Endodermal cell (in vitro differentiated cells): ENCODE measurements at places on chromosomes 13 and 19.

DNA sequence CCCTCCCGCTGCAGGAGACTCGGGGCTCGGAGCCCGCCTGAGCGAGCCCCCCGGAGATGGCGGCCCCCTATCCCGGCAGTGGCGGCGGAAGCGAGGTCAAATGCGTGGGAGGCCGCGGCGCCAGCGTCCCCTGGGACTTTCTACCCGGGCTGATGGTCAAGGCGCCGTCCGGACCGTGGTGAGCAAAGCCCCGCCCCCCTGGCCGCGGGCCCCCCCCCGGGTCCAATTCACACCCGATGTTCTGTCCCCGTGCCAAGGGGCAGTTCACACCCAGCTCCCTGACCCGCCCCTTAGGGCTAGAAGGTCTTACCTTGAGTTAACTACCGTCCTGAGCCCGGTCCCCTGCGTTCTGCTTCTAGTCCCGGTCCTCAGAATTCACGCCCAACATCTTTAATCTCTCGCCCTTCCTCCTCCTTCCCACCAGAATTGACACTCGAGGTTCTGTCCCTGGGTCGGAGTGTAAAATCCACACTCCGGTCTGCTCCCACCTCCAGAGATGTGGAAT, 1.4 kb downstream of the NPAS1 start:
- DNase-seq = peak; percentile 83

DNA sequence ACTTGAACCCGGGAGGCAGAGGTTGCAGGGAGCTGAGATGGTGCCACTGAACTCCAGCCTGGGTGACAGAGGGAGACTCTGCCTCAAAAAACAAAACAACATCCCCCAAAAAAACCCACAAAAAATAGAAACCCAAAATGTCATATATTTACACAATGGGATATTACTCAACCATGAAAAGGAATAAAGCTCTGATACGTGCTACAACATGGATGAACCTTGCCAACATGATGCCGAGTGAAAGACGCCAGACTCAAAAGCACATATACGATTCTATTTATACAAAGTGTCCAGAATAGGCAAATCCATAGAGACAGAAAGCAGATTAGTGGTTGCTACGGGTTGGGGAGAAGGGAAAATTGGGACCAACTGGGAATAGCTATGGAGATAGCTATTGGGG, 2.1 kb upstream of the TPRX1 start:
- DNase-seq = no peak

- DNase-seq = peak; percentile 91
Observed at GRCh38 chr13:27375686-27376326, 48.6 kb upstream of the GTF3A start.

DNA sequence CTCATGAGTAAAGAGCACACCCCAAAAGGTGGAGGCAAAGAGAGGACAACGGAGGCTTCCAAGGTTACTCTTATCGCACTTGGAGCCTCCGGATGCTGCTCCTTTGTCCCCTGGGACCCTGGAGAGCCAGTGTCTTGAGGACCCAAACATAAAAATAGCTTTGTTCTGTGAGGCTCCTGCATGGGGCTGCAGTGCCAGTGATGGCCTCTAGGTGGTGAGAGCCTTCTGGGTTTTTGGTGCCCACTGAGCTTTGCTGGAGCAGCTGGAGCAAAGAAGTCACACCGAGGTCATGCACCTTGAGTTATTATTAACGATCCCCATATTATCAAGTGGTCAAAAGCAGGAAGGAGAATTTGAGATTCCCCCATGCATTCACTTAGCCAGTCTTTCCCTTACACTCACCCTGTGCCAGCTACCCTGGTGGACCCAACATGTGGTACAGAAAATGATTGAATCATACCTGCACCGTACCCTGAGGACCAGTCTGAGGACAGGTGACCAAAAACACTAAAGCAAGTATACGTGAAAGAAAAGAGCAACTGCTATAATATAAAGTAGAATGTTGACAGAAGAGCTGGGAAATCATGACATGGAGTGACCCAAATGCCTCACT, 41.5 kb downstream of the ZNF682 start:
- DNase-seq = peak; percentile 89

GRCh38 chr13:43042410-43042921, 19.1 kb downstream of the DNAJC15 start:
- DNase-seq = no peak

GRCh38 chr13:41905600-41906254, 55.2 kb downstream of the VWA8 start:
- DNase-seq = no peak

DNA sequence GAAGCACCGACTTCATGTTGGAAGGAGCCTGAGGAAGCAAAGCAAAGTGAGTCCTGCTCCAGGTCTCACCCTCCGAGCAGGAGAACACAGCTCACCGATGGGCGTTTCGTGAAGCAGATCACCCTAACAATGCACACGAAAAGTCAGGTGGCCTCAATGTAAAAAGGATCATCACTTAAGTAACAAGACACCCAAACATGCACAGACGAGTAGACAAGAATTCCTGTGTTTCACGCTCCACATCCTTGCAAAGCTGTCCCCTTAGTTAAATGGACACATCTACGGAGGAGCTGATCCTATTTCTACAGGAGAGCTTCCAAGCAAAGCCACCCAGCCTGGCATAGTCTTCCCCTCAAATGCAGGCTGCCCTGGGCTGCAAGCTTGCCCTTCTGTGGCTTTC, 66.2 kb downstream of the SLC15A1 start:
- no peak for DNase-seq

- no peak for DNase-seq
Observed at GRCh38 chr13:59774491-59774971, 389.2 kb downstream of the DIAPH3 start.

- no peak for DNase-seq
Observed at GRCh38 chr19:42301646-42302203, at the start of gene PRR19. Gene PRR19, plus strand, starts transcription at chr19:42302132. Its CDS starts 7,453 bp downstream, at chr19:42309585.

- DNase-seq = no peak
Observed at GRCh38 chr19:3061182-3062161, 823 bp downstream of the TLE5 start.

- peak; percentile 26 for DNase-seq
Observed at GRCh38 chr19:29383696-29384095, 142.1 kb upstream of the VSTM2B start.

- DNase-seq = no peak
Observed at GRCh38 chr19:35629332-35629633, 447 bp downstream of the RBM42 start.

- peak; percentile 89 for DNase-seq
Observed at GRCh38 chr19:13526552-13526951, 20.3 kb upstream of the CACNA1A start.

- DNase-seq = peak; percentile 85
Observed at GRCh38 chr19:10454267-10454666, 33.9 kb downstream of the PDE4A start.

DNA sequence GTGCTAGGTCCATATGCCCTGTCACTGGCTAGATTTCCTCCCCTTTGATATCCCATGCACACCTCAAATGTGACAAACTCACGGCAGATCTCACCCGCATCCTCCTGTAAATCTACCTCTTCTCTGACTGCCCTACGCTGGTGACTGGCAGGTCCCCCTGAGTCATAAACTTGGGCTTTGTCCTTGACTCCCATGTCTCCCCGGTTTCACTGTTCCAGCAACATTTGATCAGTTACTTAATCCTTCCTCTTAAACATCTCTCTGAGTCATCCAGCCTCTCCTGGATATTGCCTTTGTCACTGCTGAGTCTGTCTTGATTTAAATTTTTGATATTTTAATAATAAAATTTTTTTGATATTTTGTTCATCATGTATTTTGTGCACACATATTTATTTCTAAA, 26.5 kb downstream of the FAM216B start:
- DNase-seq = no peak

GRCh38 chr19:23983406-23983805, 68.7 kb downstream of the ZNF726 start:
- no peak for DNase-seq

DNA sequence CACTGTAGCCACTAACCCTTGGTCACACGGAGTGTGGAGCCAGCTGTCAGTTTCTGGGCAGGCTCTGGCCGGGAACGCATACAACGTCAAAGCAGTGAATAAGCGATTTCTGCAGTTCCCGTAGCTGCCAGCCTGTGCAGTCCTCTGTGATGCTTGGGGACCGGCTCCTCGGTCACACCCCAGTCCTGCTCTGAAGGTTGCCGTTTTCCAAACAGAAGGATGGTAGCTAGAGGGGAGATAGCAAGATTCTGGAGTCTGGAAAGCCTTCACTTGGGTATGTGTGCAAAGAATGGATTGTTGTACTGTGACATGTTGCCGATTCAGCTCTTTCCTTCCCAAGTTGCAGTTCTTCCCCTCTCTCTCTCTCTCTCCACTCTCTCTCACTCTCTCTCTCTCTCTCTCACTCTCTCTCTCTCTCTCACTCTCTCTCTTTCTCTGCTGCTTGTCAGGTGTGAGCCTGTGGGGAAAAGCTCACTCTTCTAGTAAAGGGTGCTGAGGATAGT, 38.7 kb upstream of the C1QTNF9 start:
- DNase-seq = peak; percentile 52

DNA sequence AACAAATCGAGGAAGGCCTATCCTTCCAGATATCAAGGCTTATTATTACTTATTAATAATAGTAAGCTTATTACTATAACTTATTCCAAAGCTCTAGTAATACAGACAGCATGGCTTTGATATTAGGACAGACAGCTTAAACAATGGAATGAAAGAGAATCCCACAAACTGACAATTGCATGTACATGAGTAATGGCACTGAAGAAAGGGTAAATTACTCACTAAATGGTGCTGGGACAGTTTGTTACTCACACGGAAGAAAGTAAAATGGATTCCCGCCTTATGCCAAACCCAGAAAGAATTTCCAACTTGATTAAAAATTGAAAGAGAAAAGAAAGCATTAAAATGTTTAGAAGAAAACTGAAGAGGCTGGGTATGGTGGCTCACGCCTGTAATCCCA, 60.3 kb downstream of the MIPEP start:
- no peak for DNase-seq

DNA sequence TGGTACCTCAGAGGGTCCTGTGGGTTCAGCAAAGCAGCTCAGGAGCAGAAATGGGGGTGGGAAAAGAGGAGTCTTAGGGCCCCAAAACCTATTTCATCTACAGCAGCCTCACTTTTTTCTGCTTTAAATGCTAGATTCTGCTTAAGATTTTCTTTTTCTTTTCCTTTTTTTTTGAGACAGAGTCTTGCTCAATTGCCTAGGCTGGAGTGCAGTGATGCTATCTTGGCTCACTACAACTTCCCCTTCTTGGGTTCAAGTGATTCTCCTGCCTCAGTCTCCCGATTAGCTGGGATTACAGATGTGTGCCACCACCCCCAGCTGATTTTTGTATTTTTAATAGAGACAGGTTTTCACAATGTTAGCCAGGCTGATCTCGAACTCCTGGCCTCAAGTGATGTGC, 30.7 kb upstream of the WDFY2 start:
- no peak for DNase-seq

DNA sequence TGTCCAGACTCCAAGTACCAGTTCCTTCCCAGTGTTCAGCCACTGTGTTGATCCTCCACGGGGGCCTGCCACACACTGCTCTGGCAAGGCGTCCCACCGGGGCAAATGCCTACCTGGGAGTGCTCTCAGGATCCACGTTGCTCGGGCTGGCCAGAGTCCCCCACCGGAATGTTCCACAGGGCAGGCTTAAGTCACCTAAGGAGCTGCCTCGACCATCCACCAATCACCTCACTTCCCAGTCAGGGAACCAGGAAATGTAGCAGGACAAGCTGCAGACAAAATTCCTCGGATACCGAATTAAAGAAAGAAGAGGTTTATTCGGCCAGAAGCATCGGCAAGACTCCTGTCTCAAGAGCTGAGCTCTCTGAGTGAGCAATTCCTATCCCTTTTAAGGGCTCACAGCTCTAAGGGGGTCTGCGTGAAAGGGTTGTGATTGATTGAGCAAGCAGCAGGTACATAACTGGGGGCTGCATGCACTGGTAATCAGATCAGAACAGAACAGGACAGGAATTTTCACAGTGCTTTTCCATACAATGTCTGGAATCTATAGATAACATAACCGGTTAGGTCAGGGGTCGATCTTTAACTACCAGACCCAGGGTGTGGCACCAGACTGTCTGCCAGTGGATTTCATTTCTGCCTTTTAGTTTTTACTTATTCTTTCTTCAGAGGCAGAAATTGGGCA, 56.9 kb upstream of the EDNRB start:
- DNase-seq = no peak

- peak; percentile 44 for DNase-seq
Observed at GRCh38 chr19:46613525-46613924, 11.4 kb downstream of the PTGIR start.

GRCh38 chr19:53594811-53595509, 36.8 kb upstream of the DPRX start:
- peak; percentile 97 for DNase-seq

DNA sequence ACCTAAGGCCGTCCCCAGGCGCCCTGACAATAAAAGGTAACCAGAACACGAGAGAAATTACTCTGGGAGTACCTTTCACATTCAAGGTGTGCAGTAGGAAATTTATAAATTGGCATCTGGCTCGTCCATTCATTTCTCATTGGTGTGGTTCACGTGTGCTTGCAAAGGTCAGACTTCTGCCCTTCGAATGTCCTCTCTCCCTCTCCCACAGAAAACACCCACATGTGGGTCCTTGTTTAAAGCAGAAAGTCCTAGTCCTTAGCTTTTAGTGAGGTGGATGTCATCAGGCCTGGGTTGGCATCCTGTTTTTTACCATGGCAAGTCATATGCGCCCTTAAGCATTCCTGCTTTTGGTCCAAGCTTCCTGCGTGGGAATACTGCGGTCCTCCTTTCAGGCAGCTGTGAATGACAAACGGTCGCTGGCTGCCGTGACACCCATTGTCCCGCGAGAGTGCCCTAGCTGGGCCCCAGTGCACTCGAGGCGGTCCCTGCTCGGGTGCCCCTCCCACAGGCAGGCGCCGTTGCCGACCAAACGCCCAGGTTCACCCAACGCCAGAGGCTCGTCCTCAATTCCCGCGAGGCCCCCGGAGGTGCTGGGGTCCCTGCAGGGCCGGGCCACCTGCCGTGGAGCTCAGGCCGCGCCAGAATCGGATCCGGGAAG, at the start of gene NUDT19:
Gene NUDT19 (plus strand): TSS at position 531 of the 661 bp plus-strand sequence. CDS start 140 bp downstream, outside the sequence.
- DNase-seq = no peak

DNA sequence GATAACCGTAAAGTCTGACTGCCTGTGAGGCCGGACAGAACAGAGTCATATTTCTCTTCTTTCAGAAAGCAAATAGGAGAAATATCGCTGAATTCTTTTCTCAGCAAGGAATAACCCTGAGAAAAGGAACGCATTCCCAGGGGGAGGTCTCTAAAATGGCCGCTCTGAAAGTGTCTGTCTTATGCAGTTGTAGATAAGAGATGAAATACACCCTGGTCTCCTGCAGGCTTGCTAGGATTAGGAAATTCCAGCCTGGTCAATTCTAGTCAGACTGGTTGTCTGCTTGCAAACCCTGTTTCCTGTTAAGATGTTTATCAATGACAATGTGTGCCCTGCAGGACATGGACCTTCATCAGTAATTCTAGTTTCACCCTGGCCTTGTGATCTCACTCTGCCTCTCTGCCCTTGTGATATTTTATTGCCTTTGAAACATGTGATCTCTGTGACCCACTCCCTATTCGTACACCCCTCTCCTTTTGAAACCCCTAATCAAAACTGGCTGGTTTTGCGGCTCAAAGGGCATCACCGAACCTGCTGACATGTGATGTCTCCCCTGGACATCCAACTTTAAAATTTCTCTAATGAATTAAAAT, 934.8 kb upstream of the SPRY2 start:
- DNase-seq = peak; percentile 68
